ENCODE measurements at places on chromosomes 2 and 18. TPM values are rescaled to one million over a fixed set of nuclear protein-coding genes. Genes with fewer than 3 reads are reported as not detected.

BCL11A gene
- total RNA-seq = 31.6 TPM

DNA sequence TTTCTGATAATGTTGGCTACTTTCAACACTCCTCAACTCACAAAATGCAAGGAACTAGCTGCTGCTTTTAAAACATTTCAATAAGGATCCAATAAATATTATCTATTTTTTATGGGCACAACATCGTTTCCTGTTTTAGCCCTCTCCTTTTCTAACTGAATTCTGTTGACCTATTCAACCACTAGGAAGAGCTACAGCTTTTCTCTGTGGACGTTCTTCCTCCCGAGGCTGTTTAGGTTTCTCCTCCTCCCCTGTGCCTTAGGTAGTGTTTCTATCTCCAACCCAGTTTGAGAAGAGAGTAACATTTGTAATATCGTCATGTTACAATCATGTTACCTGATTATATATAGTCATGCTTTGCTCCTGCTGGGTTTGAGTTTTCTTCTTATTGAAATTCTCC, 91.3 kb upstream of the ITGB6 start:
- no peak for DNase-seq

DNA sequence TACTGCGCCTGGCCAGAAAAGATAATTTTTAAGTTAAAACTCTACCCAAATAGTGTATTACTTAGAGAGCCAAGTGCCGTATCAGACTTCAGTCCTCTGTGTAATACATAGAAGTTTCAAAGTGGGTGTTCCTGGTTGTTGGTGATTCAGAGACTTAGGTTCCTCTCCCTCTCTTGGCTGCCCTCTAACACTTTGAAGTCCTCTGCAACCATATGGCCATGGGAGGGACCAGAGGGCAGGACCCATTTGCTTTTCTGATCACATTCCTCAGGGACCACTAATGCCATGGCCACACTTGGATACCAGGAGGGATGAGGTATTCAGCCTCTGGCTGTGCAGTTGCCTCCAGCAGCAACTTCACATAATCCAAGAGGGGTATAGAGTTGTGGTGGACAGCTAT, 131.5 kb downstream of the CAPN13 start:
- no peak for DNase-seq

DNA sequence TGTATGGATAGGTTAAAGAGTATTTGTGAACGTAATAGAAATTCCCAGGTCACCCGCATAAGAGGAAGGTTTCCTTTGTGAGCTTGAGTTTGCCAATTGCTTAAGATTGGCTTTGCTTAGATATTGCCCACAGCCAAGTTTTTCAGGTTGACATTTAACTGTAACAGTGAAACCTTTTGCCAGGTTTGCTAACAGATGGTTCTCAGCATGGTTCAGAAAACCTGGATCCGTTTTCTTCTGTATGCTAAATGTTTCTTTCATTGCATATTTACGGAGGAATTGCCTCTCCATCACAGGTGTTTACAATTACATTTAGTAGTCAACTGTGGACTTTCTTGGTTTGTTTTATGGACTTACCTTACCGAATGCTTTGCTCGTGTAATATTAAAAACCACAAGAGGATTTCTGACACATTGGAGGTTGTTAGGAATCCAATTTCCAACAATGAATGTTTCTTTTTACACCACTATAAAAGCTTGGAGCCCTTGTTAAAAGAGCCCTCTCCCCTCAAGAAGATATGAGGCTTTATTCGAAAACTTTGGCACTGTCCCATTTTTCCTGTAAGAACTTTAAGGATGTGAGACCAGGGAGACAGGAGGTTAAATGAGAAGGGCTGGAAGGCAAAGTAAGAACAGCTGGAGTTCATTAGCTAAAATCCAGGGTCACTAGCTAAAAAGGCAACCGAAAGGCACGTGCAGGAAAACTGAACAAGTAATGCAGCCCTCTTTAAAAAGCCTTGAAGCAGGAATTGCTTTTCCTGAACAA, 7.8 kb downstream of the CDK15 start:
- DNase-seq = no peak

- DNase-seq = peak; percentile 74
These were observed 74.8 kb downstream of the B3GNT2 start for GRCh38 chr2:62270728-62271127.

DOK6 gene
- 5.2 TPM for total RNA-seq

DNA sequence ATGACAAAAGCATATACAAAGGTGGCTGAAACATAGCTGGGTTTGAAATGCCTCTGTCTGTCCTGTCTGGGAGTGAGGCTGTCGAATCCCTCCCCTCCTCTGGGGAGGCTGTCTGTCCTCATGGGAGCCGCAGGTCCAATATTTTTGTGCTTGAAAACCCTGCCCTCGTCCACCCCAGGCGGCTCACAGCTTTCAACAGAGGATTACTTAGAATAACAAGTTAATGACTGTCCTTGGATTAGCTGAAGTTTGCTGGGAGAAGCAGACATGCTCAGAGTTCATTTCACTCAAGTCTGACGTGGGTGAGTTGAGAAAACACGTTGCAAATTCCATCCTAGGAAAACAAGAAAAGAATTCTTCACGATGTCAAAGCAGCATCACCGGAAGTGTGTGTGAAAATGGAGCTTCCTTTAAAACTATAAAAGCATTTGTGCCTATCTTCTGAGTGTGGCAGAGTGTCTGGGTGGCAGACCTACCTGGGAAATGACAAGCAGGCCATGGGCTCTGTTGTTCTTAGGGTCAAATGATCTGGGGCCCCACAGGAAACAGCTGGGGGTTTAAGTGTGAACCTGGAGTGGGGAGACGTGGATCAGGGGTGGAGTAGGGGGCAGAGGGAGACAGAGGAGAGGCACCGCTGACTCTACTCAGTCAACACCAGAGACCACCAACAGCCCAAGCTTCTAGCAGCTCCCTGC, 77.1 kb downstream of the DDX1 start:
- DNase-seq = no peak

CABYR gene
- not detected for total RNA-seq

DNA sequence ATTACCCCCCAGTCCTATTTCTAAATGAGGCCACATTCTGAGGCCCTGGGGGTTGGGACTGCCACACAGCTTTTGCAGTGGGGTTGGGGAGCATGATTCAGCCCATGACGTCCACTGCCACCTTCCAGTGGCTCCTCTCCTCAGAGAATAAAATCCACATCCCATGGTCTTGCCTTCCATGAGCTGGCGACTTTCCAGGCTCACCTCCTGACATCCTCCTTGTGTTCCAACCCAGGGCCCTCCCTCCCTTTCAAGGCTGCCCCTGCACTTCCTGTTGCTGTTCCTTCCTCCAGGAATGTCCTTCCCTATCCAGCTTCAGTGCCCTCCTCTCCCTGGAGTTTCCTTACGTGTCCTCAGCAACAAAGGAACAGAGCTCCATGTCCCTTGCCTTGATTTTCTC, 187.3 kb upstream of the ID2 start:
- DNase-seq = no peak

- no peak for DNase-seq
These were observed 179.5 kb downstream of the EIPR1 start for GRCh38 chr2:3198119-3198518.

DNA sequence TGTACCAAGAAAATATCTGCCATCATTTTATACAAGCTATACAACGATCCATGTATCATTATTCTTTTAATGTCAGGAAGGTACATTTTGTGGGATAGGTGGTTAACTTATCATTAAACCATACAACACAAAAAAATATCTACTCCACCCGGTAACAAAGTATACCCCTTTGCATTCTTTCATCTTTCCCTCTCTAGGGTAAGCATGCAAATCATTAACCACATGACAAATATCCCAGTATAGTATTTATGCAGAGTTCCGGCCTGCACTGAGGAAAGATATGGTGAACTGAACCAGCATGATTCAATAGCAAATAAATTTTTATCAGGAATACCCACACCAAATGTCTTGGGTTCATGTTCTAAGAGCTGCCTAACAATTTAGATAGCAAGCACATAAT, 22.5 kb upstream of the SULT1C2 start:
- no peak for DNase-seq

All from Right ventricle myocardium superior (tissue), 1 donor.